HFFc6 (cell line): ENCODE measurements at places on chromosomes 3 and 15. TPM values are rescaled to one million over a fixed set of nuclear protein-coding genes. Genes with fewer than 3 reads are reported as not detected.

DNA sequence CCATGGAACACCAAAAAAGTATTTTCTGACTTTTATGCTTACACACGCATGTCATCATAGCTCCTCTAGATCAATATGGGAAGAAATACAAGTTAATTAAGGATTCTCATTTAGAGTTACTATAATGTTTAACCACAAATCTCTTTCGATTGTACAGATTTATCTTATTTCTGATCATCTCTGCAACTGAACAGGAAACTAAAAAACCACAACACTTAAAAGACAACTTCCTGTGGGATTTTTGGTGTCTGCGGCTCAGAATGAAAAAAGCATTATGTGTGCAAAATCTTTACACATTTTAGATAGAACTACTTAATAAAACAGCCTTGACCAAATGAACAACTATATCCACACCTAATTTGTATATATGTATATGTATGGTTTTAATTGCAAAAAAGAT, 3.0 kb upstream of the TJP1 start:
- DNase-seq: no peak

DNA sequence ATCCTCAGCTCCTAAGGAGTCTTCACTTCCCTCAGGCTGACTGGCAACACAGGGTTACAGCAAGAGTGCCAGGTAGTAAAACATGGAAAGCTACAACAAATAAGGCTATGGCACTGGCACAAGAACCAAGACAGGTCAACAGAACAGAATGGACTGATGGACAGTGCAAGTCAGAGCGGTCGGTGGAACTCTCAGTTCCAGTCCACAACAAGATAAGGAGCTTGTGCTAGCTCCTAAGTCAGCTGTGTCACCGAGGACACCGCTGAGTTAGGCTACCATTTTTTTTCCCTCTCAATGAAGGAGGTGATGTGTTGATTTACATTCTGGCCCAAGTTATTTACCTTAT, 55.9 kb upstream of the LIMD1 start:
- DNase-seq: no peak

DNA sequence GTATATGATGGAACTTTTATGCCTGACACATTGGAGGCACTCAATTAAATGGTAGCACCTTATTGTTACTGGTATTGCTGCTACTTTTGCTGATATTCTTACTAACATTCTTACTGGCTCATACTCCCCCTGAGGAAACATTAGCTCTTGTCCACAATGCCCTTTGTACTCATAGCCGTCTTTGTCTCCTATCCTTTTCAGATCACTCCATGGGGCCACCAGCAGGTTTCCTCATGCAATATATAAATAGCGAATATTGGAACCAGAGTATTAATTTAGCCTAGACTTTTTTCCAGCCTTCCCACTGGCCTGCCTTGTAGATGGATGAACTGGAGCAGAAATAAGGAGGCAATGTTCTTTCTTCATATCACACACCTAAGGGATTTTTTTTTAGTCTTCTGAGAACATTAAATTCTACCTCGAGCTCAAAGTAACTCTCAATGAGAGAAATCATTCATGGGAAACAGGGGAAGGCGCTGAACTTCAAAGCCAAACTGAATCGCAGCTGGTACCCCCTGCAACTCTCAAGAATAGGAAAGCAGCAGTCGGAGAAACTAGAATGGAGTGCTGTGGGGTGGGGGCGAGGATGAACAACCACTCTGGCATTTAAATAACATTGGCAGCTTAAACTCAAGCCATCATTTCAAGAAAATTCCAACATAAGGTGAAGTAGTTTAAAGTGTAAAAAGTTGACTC, 300.3 kb downstream of the TAFA4 start:
- DNase-seq: no peak

GRCh38 chr3:133940536-133940935, 44.9 kb upstream of the RAB6B start:
- no peak for DNase-seq

- peak; percentile 77 for DNase-seq
Observed at GRCh38 chr3:45915518-45916231, 27.6 kb upstream of the CXCR6 start.

DNA sequence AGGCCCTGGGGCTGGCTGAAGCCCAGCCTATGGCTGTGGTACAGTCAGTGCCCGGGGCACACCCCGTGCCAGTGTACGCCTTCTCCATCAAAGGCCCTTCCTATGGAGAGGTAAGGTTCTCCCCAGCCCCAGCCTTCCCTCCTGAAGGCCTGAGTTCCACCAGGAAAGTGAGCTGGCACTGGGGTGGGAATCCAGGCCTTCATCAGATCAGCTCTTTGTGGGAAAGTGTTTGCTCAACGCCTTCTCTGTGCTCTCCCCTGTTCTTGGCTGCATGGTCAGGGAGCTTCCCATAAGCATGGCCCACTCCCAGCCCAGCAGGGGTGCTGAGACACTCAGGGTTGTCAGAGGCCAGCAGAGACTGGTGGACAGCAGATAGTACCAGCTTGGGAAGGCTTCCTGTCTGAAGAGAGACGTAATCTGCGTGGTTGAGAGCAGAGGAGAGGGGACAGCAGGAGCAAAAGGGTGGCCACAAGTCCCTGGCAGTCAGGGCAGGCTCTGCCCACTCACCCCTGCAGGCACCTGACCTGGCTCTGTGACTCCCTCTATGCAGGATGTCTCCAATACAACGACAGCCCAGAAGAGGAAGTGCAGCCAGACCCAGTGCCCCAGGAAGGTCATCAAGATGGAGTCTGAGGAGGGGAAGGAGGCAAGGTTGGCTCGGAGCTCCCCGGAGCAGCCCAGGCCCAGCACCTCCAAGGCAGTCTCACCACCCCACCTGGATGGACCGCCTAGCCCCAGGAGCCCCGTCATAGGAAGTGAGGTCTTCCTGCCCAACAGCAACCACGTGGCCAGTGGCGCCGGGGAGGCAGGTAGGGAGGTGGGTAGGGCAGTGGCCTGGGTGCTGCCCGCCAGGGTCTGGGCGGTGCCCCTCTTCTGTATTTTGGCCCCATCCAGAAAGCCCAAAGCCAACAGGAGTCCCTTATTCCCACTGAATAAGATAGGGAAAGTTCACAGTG, 38.4 kb downstream of the PML start:
- no peak for DNase-seq

DNA sequence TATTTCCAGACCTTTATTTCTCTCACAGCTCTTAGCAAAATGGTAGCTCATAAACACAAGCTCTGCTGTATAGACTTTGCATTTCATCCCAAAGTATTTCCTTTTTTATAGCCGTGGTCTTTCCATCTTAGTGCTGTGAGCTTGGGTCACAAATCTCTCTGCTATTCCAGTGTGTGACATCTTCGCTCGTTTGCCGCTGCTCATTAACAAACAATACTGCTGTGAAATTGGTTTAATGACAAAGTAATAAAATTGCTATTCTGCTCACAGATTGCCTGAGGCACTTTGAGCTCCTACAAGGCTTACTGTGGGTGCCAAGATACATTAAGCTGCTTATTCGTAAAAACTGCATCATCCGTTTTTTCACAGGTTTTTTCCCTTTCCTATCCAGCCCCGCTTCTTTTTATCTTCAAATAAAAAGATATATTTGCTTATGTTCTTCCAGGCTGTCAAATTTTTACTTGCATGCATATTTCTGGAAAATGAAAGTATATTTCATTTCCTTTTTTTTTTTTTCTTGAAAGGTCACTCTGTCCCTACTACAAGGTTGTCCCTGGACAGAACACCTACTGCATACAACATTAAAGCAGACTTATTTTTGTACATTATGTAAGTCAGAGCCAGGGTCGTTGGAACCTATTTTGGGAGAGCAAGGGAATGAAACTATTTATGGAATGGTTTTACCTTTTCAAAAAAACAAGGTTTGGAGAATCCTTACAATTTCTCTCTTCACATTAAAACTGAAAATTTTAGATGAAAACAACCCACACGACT, 174.5 kb downstream of the MEIS2 start:
- DNase-seq: no peak

DNA sequence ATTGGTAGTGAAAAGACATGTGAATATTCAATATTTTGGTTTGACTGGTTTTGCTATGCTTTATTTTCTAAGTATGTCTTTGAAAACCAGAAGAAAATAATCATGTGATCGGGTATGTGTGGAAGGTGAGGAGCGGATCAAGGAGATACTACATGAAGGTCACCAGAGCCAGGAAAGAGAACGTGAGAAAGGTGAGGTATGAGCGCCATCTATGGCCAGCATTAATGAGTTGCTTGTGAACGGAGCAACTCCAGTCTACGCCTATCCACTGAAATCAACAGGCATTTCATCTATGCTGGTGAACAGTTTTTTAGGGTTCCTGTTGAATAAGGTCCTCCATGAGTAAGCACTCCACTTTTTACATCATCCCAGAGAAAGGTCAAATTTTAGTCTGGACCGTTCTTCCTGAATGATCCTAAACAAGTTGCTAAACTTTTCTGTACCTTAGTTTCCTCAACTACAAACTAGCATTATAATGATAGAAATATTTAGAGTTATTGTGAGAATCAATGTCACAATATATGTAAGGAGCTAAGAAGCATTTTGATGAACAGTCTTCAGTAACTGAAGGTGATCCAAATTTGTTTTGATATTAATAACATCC, 1435.2 kb upstream of the CADM2 start:
- DNase-seq: no peak

DNA sequence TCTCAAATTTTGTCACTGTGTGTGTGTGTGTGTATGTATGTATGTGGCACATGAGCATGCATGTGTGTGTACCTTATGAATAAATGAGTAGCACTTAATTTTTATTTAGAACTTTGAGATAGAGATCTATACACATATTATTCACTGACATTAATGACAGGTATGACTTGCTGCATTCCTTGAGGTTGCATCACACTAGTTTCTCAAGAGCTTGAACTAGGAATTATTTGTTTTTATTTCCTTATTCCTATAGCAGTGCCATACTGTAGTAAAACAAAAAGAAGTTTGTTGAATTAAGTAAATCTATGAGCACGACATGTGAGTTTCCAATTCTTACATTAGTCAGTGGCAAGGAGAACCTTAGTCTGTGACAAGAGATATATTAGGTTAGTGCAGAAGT, 943.9 kb downstream of the ROBO1 start:
- peak; percentile 45 for DNase-seq

DNA sequence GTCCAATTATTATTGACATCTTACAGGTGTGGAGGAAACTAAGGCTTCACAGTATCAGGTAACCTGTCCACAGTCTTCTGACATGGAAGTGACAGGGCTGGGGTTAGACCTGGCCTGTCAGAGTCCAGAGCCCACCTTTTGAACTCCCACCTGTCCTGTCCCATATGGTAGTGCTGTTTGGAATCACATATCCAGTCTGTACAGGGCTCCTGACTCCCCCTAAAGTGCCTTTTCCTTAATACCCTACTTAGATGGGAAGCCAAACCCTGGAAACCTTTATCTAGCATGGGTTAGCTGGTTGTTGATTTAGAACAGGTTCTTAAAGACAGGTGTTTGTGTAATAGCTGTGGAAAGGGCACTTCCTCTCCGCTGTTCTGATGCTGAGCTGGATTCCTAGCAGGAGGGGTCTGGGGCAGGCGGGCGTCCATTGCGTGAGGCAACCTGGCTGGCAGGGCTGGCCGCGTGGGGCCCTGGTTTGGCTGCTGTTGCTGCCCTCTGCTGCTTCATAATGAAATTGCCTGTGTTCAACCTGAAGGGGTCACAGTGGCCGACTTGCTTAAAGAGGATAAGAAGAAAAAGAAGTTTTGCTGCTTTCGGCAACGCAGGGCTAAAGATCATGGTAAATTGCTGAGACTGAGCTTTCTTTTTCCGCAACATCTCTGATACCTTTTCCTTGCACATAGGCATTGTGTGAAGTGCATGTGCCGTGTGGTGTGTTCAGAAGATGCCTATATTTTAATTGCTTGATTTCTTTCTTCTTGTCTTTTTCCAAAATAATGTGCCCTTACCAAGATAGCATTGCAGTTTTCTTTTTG, 136.2 kb downstream of the CHDH start:
- peak; percentile 61 for DNase-seq

GRCh38 chr3:192700885-192701284, 26.5 kb downstream of the FGF12 start:
- no peak for DNase-seq

DNA sequence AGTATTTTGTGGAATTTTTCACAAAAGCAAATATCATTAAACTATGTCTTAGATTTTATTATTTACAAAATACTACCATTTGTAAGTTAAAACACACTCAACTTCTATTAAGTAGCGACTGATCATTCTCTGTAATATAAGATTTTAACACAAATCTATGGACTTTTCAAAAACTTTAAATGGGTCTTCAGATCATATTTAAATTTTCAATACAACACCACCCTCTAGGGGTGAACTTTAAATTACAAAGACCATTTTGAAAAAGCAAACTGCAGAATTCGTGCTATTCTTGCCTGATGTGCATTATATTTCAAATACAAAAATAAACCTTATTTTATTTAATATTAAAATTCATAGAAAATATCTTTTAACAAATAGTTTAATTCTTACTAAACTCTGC, 8.2 kb upstream of the VGLL4 start:
- peak; percentile 44 for DNase-seq

DNA sequence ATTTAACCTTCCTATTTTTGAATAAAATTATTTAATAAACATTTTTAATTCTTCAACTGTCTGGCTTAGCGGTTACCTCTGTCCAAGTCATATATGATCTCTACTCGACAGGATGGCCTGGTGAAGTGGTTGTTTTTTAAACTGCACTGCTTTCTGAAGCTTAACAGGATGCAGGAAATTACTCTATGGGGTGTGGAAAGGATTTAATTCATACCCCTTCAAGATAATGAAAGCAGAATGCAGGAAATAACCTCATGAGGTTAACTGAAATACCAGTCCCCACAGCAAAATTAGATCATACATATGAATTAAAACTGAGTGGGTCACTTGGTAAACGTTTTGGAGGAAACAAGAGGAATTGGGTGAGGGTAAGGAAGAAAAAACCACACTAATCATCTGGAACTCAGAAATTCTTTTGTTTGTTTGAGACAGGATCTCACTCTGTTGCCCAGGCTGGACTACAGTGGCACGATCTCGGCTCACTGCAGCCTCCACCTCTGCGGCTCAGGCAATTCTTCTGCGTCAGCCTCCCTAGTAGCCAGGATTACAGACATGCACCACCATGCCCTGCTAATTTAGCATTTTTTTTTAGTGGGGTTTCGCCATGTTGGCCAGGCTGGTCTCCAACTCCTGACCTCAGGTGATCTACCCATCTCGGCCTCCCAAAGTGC, 50.1 kb downstream of the LYSMD4 start:
- no peak for DNase-seq

GRCh38 chr15:80309769-80310384, 57.9 kb upstream of the CTXND1 start:
- DNase-seq: peak; percentile 31

Gene C3orf70
- total RNA-seq: 0.02 to 0.07 TPM (median 0.06 TPM) in 3 replicates

Gene CGNL1
- 0.05 TPM in 1 of 3 replicates, not detected in the others for total RNA-seq

Gene CCDC33
- total RNA-seq: not detected in 3 replicates
